Chondrocyte (in vitro differentiated cells): ENCODE measurements at places on chromosomes 4 and X.

DNA sequence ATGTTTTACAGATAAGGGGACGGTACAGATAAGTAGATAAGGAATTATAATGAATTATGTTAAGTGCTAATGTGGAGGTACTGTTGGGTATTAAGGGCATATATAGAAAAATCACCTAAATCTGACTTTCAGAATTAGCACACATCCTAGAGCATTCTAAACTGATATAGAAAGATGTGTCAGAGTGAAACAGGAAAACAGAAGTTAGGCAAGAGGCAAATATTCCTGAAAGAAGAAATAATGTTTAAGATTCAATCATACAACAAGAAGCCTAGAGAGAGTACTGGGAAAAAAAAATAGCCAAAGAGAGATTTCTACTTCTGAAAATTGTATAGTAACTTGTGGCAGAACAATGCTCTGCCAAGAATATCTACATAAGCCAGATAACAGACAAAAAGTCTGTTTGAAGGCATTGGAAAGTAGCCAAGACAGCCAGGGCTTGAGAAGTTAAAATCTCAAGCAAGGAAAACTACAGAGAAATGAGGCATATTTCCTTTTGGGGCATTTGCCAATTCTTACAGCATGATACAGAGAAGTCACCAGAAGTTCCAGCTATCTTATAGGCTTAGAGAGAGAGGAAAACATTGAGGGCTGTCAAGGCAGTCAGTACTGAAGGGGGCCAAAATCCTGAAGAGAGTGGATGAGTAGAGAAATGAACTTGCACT, 646.0 kb downstream of the RPA4 start:
- H3K4me3 ChIP-seq: no peak overlapping the region
- H3K27ac ChIP-seq: no peak overlapping the region
- H3K27me3 ChIP-seq: no peaks in the 10 kb centered on the region
- H3K4me1 ChIP-seq: peaks cover 7% of the 10 kb centered on the region

- no peaks in the 10 kb centered on the region for H3K4me1 ChIP-seq
- no peak overlapping the region for H3K4me3 ChIP-seq
- peaks cover 15% of the 10 kb centered on the region for H3K27me3 ChIP-seq
- peaks cover 3% of the 10 kb centered on the region for H3K36me3 ChIP-seq
Observed at GRCh38 chr4:10490996-10491395, 33.8 kb upstream of the ZNF518B start.

- H3K4me3 ChIP-seq: no peak overlapping the region
- H3K27me3 ChIP-seq: peaks cover 6% of the 10 kb centered on the region
- no peaks in the 10 kb centered on the region for H3K36me3 ChIP-seq
- H3K27ac ChIP-seq: no peak overlapping the region
Observed at GRCh38 chr4:8939160-8939839, 67.7 kb upstream of the HMX1 start.

GRCh38 chr4:139282721-139283075, 2.7 kb upstream of the MGARP start:
- DNase-seq: no peak
- no peak overlapping the region for H3K4me3 ChIP-seq
- H3K4me1 ChIP-seq: peaks cover 34% of the 10 kb centered on the region

GRCh38 chr4:136246876-136247275, 1285.4 kb downstream of the PCDH18 start:
- no peak overlapping the region for H3K27ac ChIP-seq
- H3K4me1 ChIP-seq: peaks cover 4% of the 10 kb centered on the region
- H3K27me3 ChIP-seq: peaks cover 2% of the 10 kb centered on the region
- DNase-seq: no peak
- no peaks in the 10 kb centered on the region for H3K36me3 ChIP-seq
- H3K4me3 ChIP-seq: no peak overlapping the region

- no peak overlapping the region for H3K4me3 ChIP-seq
- H3K36me3 ChIP-seq: no peaks in the 10 kb centered on the region
- no peak for DNase-seq
- no peak overlapping the region for H3K27ac ChIP-seq
- peaks cover 4% of the 10 kb centered on the region for H3K27me3 ChIP-seq
Observed at GRCh38 chr4:109972786-109973528, 60.3 kb downstream of the EGF start.
